CD4-positive, alpha-beta T cell treated with Interferon alpha-2 for 1 hour (primary cell): ENCODE measurements at places on chromosomes 4 and X.
A peak's percentile ranks its signal among the peaks of the same experiment; 100 is the strongest.

DNA sequence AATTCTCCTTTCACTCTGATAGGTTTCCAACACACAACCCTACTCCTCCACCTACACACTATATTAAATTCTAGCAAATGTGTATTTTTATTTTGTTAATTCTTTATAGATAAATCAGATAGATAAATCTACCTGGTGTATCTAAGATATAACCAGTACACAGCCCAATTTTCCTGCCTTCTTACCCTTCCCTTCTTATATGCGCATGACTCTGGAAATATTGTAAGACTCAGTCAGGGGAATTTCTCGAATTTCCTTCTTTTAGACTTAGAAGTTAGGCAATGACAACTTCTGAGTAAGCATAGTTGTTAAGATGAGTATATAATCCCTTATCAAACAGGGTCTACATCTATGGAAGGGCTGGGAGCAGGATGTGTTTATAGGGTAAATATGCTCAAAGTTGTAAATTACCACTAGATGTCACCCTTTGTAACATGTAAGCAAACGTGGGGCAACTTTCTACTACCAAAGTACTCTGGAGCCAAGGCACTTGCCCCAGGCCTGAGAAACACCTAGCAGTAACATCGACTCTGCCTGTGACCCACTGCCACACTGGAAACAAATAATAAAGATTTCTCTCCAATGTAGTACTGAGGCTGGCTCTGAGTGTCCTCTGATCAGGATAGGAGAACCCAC, 444.7 kb downstream of the IQCM start:
- DNase-seq: no peak

DNA sequence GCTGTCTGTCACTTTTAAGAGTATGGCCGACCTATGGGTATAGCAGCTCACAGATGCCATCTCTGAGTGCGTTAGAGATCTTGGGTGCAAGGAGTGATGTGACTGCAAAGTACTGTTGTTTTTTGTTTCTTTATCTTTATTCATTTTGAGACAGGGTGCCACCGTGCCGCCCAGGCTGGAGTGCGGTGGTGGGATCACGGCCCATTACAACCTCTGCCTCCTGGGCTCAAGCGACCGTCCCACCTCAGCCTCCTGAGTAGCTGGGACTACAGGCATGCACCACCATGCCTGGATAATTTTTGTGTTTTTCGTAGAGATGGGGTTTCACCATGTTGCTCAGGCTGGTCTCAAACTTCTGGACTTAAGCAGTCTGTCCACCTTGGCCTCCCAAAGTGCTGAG, 71.4 kb downstream of the CCKAR start:
- no peak for DNase-seq

DNA sequence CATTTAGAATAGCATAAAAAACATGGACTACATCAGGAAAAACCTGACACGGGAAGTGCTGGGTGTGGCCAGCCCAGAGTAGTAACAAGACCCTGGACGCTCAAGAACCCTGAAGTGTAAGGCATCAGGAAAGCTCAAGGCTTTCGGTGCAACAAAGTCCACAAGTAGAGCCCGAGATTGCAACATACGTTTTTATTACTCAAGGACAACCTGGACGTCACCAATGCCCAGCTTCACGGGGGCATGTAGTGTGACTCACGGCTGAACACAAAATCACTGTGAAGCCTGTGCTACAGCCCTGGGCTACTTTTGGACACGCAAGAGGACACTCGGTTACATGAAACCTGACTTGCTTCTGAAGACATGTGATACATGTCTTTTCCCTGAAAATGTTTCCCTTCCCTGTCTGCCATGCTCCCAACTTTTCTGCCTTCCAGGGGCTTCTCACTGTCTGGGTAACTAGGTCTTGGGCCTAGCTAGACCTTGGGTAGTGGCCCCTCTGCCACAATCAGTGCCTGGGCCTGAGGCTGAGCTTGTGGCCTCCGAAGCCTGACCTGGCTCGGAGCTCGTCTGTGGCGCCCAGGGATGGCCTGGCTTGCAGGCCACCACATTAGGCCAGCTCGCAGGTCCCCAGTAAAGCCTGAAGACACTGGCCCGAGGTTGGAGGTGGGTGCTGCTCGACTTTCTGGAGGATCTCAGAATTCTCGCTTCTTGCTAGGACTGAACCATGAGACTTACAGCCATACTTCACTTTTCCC, 9.2 kb downstream of the IRAK1 start:
- DNase-seq: no peak

DNA sequence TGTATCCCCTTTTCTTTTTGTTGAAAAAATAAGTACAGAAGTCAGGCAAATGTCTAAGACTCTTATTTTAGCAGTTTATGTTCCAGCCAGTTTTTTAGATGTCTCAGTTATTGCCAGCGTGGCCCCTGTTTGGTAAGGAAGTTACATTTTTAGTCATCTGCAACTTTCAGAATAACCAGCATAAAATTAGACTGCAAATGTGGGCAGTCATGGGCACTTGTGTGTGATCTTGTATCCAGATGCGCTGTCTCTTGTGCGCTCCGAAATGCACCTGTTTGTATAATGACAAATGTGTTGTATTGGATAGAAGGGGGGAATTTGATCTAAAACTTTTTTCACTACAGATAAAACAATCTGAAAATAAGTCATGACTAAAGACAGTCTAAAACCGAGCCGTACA, 44.3 kb upstream of the CLCN4 start:
- no peak for DNase-seq

DNA sequence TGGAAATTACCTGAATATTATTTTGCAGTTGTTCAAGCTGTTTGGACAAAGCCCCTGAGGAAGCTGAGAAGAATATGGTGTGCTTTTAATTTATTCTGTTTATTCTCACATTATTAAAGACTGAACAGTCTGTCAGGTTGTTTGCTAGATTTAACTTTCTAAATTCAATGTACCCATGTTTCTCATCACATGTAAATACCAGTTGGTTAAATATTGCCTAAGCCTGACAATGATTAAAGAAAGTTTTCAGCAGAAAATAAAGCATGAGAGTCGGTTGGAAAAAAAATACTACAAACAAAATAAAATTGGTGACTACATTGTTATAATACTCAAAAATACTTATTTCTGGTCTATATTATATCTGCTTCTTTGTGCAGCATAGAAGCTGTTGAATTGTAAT, 1974.7 kb downstream of the ARAP2 start:
- DNase-seq: no peak

GRCh38 chr4:177105536-177105935, 204.1 kb upstream of the NEIL3 start:
- no peak for DNase-seq

GRCh38 chr4:150280081-150280895, 202.0 kb downstream of the DCLK2 start:
- DNase-seq: no peak

DNA sequence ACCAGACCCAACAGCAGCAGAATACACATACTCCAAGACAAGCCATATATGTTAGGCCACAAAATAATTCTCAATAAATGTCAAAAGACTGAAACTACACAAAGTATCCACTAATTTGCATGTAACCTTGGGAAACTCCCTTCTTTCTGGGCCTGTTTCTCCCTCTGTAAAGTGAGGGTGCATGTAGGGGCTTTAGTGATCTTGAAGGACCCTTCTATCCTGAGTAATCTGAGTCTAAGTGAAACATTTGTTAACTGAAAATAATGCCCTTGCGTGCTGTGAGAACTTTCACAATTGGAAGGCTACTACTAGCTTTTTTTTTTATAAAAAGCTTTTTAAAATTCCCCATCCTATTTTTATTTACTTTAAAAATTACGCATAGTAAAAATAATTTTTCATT, 125.2 kb downstream of the NEXMIF start:
- DNase-seq: no peak

- no peak for DNase-seq
These were observed 5.0 kb downstream of the CXXC4 start for GRCh38 chr4:104489731-104490095.

DNA sequence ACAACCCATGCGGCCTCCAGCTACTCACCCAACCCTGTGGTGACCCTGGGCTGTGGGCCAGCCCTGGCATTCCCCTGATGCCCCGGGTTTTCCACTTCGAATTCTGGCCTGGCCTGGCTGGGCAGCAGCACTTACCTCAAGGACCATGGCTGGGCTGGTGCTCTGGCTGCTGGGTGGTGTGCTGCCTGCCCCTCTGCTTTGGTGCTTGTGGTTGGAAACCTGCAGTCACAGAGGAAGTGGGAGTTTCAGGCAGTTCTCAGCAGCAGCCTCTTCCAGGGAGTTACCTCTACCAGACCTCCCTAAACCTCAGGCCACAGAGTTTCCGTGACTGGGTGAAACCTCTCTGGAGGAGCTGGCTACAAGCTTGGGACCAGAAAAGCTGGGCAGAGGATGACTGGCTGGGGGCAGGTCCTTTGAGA, at the start of gene CXCR3:
Gene CXCR3, minus strand, starts transcription at position 209 of the 419 bp plus-strand sequence. Its CDS starts 62 bp downstream, at position 147.
- peak; percentile 55 for DNase-seq

DNA sequence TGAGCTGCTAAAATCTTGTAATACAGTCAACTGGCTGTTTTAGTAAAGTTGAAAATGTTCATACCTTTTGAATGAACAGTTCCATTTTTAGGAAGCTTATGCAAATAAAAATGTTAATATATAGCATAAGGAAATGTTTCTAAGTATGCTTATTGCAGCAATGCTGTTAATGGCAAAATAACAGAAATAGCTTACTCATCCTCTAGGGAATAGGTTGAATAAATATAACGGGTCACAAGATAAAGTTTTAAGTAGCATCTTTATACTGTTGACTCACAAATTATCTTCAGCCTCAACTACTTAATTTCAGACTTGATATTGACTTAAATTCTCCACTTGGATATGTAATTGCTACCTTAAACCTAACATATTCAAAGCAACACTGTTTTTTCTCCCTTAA, 27.7 kb downstream of the HERC3 start:
- no peak for DNase-seq

DNA sequence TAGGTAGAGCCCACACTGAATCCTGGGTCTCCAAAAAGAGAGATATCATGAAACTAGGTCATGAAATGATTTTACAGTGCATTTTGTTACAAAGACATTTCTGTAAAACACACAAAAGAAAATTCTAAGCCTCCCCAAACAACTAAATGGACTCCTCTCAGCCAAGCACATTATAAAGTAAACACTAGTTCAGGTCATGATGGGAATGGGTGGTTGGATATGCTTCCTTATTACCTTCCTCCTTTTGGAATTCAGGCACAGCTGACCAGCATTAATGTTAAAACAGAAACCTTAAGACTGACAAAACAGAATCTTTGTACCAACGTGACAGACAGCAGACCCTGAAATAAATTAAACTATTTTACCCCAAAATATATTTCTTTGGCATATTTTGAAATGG, 87.9 kb upstream of the NPY2R start:
- DNase-seq: no peak

DNA sequence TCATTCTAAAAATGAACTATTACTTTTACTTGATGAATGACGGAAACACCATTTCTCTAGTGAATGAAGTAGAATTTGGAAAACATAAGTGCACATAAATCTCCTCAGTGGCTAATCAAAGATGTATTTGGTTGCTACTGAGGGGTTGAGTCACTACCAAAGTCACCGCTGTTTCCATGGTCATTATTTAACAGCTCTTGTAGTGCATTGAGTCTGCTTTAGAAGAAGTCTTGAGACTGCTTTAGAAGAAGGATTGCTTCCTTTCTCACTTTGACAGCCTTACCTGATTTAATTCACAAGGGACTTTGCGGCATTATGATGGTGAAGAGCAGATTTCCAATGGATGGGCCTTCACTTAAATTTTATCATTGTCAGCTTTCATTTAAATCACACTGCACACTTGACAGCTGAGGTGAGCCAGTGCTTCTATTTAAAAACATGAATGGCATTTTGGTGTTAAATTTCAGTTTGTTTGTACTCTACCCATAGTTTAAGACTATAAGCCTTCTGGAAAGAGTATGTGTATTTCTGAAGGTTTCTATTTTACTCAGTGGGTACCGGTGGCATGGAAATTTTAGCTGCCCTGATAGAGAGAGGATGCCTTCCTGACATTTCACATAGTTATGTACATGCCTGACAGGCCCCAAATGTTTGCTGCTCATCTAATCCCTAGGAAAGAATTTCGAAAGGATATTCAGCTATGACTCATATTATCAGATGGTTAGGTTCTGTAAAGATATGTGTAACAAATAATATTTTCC, 9.5 kb downstream of the ASB5 start:
- no peak for DNase-seq

DNA sequence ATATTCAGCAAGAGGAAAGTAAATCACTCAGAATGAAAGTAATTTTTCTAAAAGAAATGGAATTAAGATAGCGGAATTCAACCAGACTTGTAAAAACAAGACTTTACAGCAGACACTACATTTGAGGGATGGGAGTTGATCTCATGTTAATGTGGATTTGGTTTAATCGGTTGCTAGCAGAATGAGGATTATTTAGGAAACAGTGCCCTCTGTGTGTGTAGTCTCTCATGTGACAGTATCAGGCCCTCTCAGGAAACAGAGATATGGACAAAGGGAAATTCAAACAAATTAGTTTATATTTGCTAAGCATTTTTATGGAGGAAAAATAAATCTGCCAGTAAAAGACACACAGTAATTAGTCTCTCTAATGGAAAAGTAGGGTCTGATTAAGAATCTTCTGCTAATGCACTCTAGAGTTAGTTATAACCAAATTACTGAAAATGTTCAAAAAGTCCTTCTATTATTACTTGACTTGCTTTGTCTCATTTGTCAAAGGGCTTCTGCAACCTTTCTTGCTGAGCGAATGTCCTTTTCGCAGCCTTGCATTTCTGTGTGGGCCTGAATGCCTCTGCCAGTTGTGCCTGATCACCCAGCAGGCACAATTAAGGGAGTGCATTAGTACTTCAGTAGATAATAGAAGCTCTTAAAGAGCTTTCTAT, 1282.3 kb upstream of the TENM3 start:
- no peak for DNase-seq

- no peak for DNase-seq
These were observed 482.1 kb upstream of the HS3ST1 start for GRCh38 chr4:11910812-11911211.

DNA sequence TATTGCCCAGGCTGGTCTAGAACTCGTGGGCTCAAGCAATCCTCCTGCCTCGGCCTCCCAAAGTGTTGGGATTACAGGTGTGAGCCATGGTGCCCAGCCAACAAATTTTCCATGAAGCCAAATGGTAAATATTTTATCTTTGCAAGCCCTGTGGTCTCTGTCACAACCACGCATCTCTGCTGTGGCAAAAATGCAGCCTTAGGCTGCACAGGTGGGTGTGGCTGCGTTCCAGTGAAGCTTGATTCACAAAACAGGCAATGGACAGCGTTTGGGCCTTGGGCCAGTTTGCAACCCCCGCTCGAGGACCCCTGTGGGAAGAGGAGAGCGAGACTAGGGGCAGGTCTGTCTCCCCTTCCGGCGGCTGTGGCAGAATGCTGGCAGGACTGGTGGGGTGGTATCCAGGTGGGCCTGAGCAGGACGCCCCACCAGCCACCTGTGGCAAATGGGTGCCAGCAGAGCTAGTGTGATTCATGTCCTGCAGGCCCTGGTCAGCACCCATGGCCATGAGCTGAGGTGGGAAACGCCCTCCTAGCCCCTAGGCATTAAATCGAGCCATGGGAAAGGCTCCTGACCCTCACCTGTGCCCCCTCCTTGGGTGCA, 19.7 kb downstream of the HTRA3 start:
- DNase-seq: no peak

DNA sequence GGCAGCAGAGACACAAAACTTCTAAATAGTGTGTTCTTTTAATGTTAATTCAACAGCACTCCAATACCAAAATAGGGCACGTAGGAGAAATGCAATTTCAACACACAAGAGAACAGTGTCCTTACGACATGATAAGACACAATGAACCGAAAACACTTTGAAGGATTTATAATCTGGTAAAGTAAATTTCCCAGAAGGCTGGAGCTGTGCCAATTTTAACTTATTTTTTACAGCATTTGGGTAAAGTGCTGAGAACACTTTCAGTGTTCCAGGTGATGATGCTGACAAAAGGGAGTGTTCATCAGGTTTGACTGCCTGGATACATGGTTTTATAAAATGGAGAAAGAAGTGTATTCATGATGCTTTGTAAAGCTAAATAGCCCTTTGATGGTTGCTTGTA, 76.5 kb downstream of the MAPK10 start:
- no peak for DNase-seq
